IMR-90 (cell line): ENCODE measurements at places on chromosomes 12 and 14. TPM values are rescaled to one million over a fixed set of nuclear protein-coding genes. Genes with fewer than 3 reads are reported as not detected.

ITFG2 gene
- 23.2 and 25.5 TPM in 2 replicates for polyA plus RNA-seq

SOAT2 gene
- polyA plus RNA-seq, result 0.39 and 0.55 TPM in 2 replicates

CDH24 gene
- polyA plus RNA-seq, result 24.4 and 30.0 TPM in 2 replicates

CDKN1B gene
- polyA plus RNA-seq, result 7.9 and 13.9 TPM in 2 replicates

P3H3 gene
- 83.9 and 90.5 TPM in 2 replicates for polyA plus RNA-seq

- DNase-seq, result no peak
Observed at GRCh38 chr12:75754141-75754540, 242.7 kb upstream of the KRR1 start.

DNA sequence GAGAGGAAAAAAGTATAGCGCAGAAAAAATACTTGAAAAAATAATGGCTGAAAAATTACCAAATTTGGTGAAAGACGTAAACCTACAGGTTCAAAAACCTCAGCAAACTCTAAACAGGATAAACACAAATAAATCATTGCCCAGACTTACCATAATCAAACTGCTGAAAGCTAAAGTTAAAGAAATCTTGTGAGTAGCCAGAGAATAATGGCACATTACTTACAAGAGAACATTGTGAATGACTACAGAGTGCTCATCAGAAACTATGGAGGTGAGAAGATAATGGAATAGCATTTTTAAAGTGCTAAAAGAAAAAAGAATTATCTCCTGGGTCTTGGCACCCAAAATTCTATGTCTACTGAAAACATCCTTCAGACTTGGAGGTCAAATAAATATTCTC is 36.0 kb downstream of the ATF1 start:
- DNase-seq, result no peak

GRCh38 chr14:63492391-63492790 is 50.8 kb downstream of the PPP2R5E start:
- peak; percentile 80 for DNase-seq

DNA sequence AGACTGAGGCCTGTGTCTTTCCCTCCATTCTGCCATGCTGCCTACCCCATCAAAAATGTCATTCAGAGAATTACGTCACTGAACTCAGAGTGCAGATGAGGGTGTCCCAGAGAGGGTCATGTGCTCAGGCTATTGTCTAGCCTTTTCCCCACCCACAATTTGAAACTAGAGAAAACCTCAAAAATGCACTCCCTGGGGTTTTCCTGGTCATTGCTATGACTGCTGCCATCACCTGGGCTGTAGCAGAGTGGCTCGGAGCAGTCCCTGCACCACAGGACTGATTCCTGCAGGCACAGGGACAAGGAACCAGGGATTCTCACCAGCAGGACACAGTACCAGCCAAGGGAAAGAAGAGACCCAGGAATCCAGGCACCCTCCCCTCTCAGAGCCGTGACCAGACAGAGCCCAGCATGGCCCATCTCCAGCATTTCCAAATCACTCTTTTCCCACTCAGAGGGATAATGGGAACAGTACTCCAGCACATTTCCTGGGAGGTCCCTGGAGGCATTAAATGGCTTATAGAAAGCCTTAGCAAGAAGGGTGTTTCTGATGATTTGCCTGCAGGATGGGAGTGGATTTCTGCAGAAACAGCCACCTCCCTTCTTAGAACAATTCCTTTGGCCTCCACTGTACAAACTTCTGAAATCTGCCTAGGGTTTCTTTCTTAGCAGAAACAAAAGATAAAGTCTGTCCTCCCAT is 45.9 kb downstream of the VWF start:
- DNase-seq, result no peak

GRCh38 chr14:96906434-96906833 is 109.3 kb downstream of the VRK1 start:
- no peak for DNase-seq

- no peak for DNase-seq
Observed at GRCh38 chr12:89392391-89392790, 40.1 kb upstream of the DUSP6 start.

GRCh38 chr14:45252366-45253069 is 484 bp downstream of the MIS18BP1 start:
- peak; percentile 5 for DNase-seq

GRCh38 chr12:44774815-44775411 is 101.2 kb downstream of the NELL2 start:
- DNase-seq, result peak; percentile 1

GRCh38 chr12:11107719-11108118 is 15.6 kb upstream of the TAS2R43 start:
- DNase-seq, result no peak

DNA sequence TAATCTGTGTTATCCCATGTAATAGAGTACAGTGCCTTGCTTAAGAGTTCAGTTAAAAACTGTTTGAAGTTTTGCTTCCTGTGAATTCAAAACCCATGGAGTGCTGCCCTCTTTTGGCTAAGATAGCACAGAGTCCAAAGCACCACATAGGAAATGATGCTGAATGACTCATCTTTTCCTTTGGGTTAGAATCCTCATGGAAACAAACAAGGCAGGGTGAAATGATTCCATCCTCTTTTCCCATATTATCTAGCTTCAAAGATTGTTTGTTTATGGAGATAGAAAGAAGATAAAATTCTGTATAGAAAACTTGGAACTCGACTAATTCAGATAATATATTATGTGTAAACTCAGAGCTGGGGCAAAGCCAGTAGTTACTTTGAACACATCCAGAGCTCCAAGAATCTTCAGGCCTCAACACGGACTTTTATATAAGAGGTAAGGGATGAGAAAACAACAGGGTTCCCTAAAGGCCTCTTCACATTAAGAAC is 87.4 kb downstream of the OTOGL start:
- DNase-seq, result peak; percentile 97

DNA sequence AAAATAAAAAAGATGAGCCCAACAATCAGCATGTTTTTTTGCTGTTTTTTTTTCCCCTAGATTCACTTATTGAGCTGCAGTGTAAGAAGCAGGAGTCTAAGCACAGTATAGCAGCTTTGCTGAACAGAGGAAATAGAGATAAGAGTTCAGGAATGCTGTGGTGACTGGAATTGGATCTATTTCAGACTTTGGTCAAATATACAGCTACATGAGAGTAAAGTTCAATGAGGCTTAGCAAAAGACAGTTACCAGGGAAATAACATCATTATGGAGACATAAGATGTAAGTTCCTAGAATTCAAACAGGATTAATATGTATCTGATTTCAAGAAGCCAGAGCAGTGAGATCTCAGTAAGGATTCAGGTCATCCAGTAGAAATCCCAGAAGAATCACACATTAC is 613.0 kb downstream of the RPS29 start:
- DNase-seq, result peak; percentile 70

DNA sequence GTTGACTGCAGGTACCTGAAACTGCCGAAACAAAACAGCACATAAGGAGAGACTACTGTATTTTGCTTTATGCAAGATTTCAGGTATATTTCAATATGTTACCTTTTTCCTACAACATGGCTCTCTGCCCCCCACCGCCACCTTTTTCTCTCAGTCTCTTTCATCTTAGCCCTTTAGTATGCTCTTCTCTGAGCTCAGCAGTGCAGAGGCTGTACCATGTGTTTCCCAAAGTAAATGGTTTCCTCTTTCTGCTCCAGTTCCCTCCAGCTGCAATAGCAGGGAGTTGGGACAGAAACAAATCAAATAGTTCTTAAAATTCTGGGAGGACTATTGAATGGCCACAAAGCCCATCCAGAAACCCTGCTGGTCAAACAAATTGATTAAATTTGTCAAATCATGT is 4.3 kb downstream of the AMN1 start:
- no peak for DNase-seq

DNA sequence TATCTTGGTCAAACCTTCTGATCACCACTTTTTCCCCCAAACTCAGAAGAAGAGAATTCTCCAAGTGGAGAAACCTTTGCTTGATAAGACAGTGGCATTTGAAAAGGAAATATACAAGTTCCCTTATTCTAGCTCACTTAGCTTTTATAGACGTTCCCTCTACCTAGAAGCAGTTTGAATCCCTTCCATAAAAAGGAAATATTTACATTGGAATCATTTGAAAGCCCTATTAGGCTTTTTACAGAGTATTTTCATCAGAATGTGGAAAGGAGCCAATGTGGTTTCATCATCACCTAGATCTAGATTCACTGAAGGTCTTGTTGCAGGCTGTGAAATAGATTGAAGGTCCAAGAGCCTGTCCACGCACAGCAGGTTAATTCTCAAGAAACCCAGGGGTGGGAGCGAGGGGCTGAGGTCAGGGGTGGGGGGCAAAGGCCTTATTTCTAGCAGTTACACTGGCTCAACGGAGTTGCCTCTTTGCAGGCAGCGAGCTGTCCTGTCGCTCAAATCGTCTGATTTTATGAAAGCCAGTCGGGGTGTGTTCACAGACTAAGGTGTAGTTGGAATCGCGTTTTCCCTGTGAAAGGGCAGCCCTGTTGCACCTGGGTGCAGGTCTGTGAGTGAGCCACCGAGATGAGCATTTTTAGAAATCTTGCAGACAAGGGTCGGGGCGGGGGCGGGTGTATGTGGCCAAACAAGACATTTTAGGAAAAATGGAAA is 45.6 kb downstream of the AACS start:
- peak; percentile 74 for DNase-seq
